ENCODE measurements at places on chromosomes 7 and 10.

- H3K27ac ChIP-seq: no peak overlapping the region
- H3K27me3 ChIP-seq: no peaks in the 10 kb centered on the region
- no peaks in the 10 kb centered on the region for H3K36me3 ChIP-seq
- H3K4me1 ChIP-seq: peaks cover 6% of the 10 kb centered on the region
Observed at GRCh38 chr10:76000550-76000949, 569.1 kb downstream of the LRMDA start.

DNA sequence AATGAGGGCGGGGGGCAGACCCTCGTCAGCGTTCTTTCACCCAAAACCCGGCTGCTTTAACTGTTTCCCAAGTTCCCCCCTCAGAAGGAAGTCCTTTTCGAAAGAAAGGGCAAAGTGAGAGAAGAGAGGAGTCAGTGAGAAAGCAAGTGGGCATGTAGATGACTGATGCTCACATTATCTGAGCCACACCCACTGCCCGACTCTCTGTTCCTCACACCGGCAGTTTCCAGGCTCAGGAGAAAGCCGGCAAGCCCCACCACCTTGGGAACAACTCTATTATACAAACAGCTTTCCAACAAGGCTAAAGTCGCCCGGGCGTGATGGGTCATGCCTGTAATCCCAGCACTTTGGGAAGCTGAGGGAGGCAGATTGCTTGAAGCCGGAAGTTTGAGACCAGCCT lies 23.1 kb downstream of the RCC1L start:
- H3K27ac ChIP-seq: no peak overlapping the region
- peaks cover 11% of the 10 kb centered on the region for H3K4me1 ChIP-seq
- no peaks in the 10 kb centered on the region for H3K36me3 ChIP-seq
- no peaks in the 10 kb centered on the region for H3K27me3 ChIP-seq

DNA sequence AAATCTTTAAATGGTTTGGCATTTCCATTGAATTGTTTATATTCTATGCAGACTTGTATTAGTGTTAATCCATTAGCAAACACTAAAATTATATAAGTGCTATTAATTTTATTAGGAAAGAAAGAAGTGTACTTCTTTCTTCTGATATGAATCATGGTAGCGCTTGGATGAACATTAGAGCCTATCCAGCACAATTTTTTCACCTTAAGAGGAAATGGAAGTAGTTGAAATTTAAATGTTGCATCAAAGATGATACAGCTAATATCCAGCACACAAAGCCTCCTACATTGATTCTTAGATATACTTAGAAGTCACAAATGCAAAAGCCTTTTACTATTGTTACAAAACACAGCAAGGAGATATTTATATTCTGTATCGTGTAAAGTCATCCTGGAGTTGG lies 174.5 kb downstream of the AHR start:
- no peaks in the 10 kb centered on the region for H3K36me3 ChIP-seq
- no peak overlapping the region for H3K4me3 ChIP-seq
- no peaks in the 10 kb centered on the region for H3K27me3 ChIP-seq

DNA sequence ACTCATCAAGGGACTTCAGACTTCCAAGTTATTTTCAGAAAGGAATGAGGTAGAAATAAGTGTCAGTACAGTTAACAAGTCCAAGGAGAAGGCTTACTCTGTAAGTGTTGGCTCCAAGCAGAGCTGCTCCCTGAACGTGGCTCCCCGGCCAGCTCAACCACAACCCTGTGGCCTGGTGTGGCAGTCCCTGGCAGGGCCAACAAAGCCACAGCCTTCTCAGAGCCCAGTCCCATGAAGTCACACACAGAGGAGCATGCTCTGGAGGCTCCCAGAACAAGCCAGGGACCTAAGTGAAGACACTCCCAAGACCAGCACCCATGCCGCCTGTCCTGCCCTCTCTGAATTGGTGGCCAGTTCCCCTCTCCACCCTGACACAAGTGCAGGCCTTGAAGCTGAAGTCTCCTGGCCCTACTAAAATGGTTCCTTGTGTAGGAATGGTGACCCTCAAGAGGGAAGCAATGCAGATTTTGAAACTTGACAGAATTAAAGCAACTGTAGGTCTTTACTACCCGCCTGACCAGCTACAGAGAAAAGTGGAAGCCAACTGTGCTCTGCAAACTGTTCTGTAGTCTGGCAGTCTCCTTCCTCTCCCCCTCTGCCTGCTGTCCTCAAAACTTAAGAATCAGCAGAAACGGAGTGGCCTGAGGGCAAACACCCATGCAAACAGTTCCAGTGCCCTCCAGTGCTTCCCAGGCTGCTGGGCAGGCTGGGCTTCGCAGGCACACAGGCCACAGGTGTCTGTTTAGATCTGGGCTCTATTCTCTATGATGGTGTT lies 51.1 kb downstream of the NOD1 start:
- peaks cover 21% of the 10 kb centered on the region for H3K4me1 ChIP-seq
- peaks cover 5% of the 10 kb centered on the region for H3K36me3 ChIP-seq
- H3K27me3 ChIP-seq: no peaks in the 10 kb centered on the region
- H3K27ac ChIP-seq: no peak overlapping the region
- H3K4me3 ChIP-seq: no peak overlapping the region

GRCh38 chr10:91416339-91416855 lies 6.3 kb downstream of the HECTD2 start:
- H3K4me1 ChIP-seq: peaks cover 12% of the 10 kb centered on the region
- no peaks in the 10 kb centered on the region for H3K36me3 ChIP-seq
- H3K27me3 ChIP-seq: no peaks in the 10 kb centered on the region

DNA sequence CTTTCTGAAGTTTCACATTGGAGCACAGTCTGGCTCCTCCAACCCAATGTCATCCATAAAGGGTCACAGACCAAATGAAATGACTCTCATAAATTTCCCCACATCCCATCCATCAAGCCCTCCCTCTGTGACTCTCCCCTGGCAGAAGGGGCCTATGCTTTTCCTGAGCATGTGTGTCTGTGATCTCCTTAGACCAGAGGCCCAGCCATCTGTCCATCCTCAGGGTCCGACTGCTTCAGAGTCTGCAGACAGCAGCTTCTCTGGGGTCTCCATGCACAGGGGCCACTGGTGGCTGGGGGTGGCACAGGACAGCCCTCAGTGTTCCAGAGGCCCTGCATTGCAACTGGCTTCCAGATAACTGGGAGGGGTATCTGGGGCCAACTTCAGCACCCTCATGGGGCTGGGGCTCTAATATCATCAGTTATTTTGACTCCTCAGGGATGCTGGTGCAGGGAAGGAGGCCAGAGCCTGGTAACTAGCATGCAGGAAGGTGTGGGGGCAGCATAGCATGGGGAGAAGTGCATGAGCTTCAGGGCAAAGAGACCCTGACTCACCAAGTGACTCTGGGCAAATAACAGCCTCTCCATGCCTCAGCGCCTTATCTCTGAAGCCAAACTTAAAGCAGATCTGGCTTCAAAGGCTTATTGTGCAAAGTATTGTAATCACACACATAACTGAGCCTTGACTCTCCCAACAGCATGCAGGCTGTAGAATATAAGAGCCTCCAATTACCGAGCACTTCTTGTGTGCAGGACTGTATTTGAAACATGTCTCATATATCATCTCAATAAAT lies 266.9 kb downstream of the GRID1 start:
- no peak overlapping the region for H3K27ac ChIP-seq
- no peak for DNase-seq
- H3K4me3 ChIP-seq: no peak overlapping the region
- no peaks in the 10 kb centered on the region for H3K27me3 ChIP-seq
- no peaks in the 10 kb centered on the region for H3K4me1 ChIP-seq

DNA sequence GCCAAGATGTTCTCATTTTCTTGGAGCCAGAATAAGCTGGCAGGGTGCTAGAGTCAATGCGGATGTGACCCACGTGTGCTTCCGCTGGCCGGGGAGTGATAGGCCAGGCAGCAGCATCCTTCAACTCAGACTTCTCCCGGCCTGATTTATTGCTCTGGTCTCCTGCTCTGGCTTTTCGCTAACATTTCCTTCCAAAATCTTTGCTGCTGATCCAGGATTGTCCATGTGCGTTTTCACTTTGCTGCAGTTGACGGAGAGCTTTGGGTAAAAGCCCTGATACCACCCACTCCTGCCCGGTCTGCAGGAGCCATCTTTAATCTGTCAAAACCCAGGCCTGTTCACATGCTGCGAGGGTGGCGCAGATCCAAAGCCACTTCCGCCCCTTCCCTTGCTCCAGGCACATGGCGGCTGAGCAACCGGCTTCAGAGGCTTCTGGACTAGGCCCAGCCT lies 106.8 kb downstream of the CYP26A1 start:
- H3K27ac ChIP-seq: no peak overlapping the region
- no peaks in the 10 kb centered on the region for H3K36me3 ChIP-seq
- peaks cover 4% of the 10 kb centered on the region for H3K4me1 ChIP-seq
- H3K4me3 ChIP-seq: no peak overlapping the region
- peak; percentile 35 for DNase-seq
- H3K27me3 ChIP-seq: no peaks in the 10 kb centered on the region

DNA sequence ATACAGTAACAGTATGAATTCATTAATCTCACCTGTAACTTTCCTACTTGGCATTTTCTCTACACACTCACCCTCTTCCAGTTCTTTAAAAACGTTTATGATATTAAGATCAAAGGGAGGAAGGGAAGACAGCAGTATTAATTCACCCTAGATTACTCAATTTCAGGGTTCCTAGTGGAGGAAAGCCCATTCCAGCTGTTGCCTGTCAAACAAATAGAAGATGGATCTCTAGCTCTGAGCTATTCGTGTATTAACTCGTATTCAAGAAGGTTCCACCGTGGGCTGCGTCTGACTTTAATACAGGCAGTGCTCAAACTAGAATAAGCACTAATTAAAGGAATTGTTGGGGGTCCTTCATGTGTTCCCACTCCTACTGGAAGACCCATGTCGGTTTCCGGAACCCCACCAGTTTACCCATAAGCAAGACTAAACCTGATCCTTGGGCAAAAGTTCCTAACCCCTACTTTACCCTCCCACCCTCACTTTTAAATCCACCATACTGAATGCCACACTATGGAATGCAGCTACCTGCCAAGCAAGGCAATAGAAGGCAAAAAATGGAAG lies 2.1 kb downstream of the NANOS1 start:
- peaks cover 47% of the 10 kb centered on the region for H3K36me3 ChIP-seq
- no peaks in the 10 kb centered on the region for H3K27me3 ChIP-seq
- no peak for DNase-seq

- no peaks in the 10 kb centered on the region for H3K36me3 ChIP-seq
- no peaks in the 10 kb centered on the region for H3K27me3 ChIP-seq
- H3K27ac ChIP-seq: peak overlapping the region; percentile 51
- peaks cover 9% of the 10 kb centered on the region for H3K4me1 ChIP-seq
- no peak overlapping the region for H3K4me3 ChIP-seq
Observed at GRCh38 chr10:101447477-101447876, 93.5 kb downstream of the BTRC start.

DNA sequence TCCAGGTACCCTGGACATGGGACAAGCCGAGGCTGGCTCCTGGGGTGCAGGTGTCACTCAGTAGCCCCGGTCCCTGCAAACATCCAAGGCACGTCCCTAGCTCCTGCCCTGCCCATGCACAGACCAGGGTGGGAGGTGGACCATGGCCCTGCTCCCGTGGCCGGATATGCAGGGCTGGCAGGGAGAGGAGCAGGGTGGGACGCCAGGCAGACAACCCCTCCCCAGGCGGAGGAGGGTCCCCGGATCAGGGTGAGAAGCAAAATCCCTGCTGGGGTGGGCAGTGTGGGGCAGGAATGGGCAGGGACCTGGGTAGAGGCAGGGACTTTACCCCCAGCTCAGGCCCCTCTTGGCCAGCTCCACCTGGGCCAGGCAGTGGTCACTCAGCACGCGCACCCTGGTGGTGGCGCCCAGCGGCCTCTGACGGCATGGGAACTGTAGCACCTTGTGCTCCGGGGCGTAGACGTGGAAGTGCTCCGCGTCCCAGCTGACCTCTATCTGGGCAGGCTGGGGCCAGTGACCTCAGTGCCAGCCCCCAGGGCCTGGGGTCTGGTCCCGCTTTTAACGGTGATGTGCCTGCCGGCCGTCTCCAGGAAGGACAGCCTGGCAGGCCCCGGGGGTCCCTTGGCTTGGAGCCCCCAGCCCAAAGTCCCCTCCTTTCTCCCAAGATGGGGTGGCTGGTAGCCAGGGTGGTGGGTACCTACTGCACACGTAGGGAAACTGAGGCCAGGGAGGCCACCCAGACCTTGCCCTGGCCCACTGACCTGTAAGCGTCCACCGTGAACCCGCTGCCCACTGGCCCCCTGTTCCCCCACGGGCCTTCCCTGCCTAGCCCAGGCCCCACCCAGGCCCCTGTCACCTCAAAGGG lies 1.2 kb downstream of the GRIFIN start:
- H3K27me3 ChIP-seq: no peaks in the 10 kb centered on the region
- DNase-seq: no peak
- peaks cover 40% of the 10 kb centered on the region for H3K4me1 ChIP-seq
- H3K36me3 ChIP-seq: no peaks in the 10 kb centered on the region

GRCh38 chr7:37440738-37441385 lies 7.8 kb downstream of the ELMO1 start:
- H3K4me3 ChIP-seq: peak overlapping the region; percentile 7
- no peaks in the 10 kb centered on the region for H3K36me3 ChIP-seq
- no peak for DNase-seq
- H3K27ac ChIP-seq: peak overlapping the region; percentile 91
- H3K4me1 ChIP-seq: peaks cover 62% of the 10 kb centered on the region
- no peaks in the 10 kb centered on the region for H3K27me3 ChIP-seq

DNA sequence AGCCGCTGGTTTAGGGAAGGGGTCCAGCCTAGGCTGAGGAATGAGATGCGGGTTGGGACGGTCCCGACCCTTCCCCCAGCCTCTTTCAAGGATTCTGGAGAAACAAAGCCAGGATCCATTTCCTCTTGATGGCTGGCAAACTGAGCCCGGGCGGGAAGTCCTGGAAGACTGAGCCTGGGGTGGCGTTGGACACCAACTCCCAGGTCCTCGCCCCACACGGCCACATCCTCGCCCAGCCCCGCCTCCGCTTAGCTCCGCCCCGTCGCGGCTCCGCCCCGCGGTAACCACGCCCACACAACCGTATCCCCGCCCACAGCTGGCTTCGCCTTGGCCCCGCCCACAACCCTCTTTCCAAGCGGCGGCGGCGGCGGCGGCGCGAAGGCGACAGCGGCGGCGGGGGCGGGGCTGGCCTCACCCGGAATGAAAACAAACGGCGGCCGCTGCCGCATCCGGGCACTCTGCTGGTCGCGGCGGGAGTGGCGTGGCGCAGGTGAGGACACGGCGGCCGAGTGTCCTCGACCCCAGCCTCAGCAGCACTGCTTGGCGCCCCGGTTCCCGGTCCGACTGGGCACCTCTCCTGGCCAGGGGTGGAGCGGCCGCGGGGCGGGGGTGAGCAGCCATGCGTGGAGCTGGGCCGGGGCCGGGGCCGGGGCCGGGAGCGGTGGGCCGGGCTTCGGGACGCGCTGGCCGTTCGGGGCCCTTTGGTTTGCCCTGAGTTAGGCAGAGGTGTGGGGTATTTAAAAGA lies at the start of gene NUB1:
Gene NUB1, plus strand, starts transcription at position 456 of the 745 bp plus-strand sequence. CDS start 3,538 bp downstream, outside the sequence.
- peak within 1 kb of the TSS; percentile 95 for H3K4me3 ChIP-seq
- no peaks in the 10 kb centered on the region for H3K27me3 ChIP-seq
- H3K36me3 ChIP-seq: peaks cover 22% of the 10 kb centered on the region
- peak within 1 kb of the TSS; percentile 38 for H3K27ac ChIP-seq
- H3K4me1 ChIP-seq: peaks cover 17% of the 10 kb centered on the region
- DNase-seq: peak; percentile 97

- DNase-seq: no peak
- no peaks in the 10 kb centered on the region for H3K36me3 ChIP-seq
- H3K27me3 ChIP-seq: no peaks in the 10 kb centered on the region
- no peak overlapping the region for H3K27ac ChIP-seq
- H3K4me1 ChIP-seq: no peaks in the 10 kb centered on the region
Observed at GRCh38 chr10:22986771-22987542, 59.1 kb downstream of the ARMC3 start.

- H3K4me1 ChIP-seq: no peaks in the 10 kb centered on the region
- H3K36me3 ChIP-seq: no peaks in the 10 kb centered on the region
- H3K27me3 ChIP-seq: no peaks in the 10 kb centered on the region
- no peak overlapping the region for H3K27ac ChIP-seq
Observed at GRCh38 chr7:87110778-87111177, 41.5 kb upstream of the DMTF1 start.

Measured in heart left ventricle (tissue), 16 donors.